ENCODE measurements at places on chromosomes 6 and 20.
A peak's percentile ranks its signal among the peaks of the same experiment; 100 is the strongest.

GRCh38 chr6:41600499-41601247, 37.6 kb upstream of the MDFI start:
- no peak for DNase-seq

GRCh38 chr6:2652611-2653010, 98.1 kb downstream of the MYLK4 start:
- no peak for DNase-seq

GRCh38 chr6:7911345-7911725, 747 bp upstream of the TXNDC5 start:
- no peak for DNase-seq

GRCh38 chr20:62606016-62606415, 36.3 kb upstream of the SLCO4A1 start:
- DNase-seq = no peak

DNA sequence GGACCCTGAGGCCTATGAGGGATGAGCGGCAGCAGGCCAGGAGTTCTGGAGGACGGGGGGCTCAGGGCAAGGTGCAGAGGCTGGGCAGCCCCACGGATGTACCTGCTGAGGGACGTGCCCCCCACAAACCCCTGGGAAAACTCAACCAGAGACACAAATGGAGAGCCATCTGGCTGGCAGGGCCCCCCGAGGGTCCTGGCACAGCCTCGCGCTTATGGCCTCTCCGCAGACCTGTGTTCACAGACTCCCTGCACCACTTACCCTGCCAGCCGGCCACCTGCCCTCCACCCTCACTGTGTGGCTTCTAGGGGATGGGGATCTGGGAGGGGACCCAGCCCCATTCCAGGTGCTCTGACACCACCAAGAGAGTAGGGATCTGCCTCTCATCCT, 3.4 kb upstream of the ZBTB46 start:
- no peak for DNase-seq

DNA sequence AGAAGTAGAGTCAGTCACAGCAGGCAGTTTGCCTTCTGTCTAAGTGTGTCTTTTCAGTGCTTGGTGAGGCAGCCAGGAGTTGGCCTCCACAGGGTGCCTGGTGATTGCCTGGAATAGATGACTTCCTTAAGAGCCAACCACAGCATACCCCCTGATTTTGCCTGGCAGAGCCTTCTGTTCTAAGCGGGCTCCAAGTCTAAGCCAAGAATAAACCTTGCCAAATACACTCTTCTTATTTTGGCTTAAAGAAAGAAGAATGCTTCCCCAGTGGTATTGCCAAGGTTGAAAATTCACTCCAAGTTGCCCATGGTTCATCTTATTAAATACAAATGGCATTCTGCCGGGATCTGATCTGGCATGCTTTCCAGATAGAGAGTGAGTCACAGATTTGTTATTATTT, 1424.8 kb upstream of the EYS start:
- DNase-seq = peak; percentile 15

- DNase-seq = no peak
Observed at GRCh38 chr20:16145919-16146318, 427.3 kb downstream of the KIF16B start.

GRCh38 chr6:143527677-143528076, 16.2 kb upstream of the FUCA2 start:
- DNase-seq = no peak

- DNase-seq = no peak
Observed at GRCh38 chr6:119728220-119728750, 378.7 kb upstream of the MAN1A1 start.

DNA sequence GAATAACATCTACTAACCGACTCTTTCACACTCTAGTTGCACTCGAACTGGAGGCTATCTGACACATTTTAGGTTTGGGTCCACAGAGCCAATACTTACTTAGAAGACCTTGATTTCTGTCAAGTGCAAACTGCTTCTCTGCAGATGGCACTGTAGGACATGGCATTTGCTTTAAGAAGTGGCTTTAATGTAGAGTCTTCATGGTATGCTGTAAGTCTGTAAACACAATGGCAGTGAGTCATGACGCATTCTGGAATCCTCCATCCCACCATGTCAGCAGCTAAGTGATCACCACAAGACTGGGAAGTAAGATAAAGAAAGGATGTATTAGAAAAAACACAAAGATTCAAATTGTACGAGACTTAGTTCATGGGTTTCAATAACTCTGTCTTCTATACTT, 377.0 kb upstream of the NOX3 start:
- DNase-seq = peak; percentile 76

DNA sequence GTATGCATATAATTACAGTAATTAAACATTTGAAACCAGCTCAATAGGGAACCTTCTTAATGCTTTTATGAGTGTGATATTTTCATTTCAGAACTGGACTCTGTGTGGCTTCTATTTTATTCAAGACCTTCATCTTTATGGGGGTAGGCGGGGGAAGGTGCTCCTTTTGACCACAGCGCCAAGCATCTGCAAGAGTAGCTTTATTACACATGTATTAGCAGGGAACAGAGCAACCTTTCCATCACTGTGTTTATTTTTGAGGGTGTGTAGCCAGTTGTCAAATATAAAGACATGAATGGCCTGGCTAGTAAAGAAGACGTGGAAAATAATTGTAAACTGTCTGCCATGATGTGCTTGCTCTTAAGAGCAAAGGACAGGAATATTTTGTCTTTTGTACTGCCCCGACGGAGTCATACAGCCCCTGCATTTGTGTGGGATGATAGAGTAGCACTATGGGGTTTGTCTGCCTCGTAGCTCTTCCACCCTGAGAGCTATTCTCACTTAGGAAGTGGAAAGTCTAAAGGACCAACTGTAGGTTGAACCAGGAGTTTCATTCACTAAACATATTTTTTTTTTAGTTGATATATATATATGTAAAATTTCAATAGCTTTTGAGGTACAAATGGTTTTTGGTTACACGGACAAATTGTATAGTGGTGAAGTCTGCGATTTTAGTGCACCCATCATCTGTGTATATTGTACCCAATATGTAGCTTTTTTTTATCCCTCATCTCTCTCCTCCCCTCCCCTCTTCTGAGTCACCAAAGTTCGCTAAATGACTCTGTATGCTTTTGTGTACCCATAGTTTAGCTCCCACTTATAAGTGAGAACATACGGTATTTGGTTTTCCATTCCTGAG, 91.2 kb downstream of the CARMIL1 start:
- no peak for DNase-seq

Data from choroid plexus epithelial cell (primary cell).